SK-MEL-5 (cell line): ENCODE measurements at places on chromosomes 4 and X.

DNA sequence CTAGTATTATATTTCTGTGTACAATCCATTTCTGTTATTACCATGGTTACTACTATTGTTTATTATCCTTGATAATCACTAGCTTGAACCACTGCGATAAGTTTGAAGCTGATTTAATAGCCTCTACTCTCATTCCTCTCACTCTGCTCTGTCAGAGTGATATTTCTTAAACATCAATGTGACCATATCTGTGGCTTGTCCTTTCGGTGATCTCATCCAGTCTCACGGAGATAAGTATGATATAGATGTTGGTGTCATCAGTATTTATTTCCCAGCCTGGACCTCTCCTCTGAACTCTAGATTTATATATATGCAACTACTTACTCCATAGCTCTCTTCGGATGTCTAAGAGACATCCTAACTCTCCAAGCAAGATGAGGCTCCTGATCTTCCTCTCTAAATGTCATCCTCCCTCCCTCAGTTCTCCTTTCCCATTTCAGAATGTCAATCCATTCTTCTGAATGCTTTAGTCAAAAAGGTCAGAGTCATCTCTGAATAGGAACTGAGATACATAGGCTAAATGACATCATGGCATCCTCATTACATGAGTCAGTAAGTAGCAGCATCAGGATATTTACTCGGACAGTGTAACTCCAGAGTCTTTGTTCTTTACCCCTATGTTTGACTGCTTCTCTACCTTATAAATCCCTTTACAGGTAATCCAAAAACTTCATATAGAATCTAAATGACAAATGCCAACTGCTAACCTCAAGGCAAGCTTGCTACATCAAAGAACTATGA, 129.5 kb downstream of the PACRGL start:
- no peak for DNase-seq

DNA sequence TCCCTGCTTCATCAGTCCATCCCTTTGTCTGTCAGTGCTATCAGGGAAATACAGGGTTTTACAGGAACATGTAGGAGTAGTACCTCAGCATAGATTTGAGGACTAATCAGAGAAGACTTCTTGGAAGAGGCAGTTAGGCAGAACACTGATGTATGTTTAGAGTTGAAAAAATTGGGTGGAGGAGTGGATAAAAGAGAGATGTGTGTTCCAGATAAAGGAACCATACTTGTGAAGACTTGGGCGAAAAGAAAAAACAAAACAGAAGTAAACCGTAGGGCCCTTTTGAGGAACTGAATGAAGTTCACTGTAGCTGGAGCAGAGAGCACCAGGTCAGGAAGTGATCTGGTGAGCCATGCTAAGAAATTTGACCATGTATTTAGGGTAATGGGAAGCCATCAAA, 32.3 kb downstream of the AFF1 start:
- DNase-seq, result no peak

DNA sequence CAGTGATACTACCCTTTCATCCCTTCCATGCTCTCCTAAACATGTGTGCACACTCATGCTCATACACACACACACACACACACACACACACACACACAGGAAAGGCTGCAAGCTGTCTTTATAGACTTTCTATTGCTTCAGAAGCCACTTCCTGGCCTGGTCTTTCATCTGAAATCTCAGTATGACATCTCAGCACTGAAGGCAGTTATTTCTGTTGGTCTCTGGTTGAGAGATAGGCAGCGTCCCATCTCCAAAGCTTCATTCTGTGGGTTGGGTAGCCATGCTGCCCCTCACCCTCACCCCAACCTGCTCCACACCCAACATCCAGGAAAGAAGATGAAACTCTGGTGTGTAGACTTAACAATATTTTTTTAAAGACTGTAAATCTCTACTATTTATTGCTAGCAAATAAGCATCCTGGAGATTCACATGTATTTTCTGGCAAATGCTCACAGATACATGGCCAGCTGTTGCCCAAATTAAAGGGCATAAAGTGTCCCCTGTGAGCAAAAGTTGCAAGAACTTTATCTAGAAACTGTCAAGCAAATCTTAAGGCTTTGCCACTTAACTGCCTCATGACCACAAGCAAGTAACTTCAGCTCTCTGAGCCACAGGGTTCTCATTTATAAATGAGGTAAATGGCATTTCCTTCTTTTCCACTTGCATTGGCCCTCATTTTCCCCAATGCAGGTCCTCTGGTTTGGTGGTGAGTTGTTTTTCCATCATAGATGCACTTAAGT, 189.8 kb upstream of the AFF2 start:
- DNase-seq, result no peak

- DNase-seq, result peak; percentile 14
Measured at GRCh38 chrX:33062041-33062440, 149.3 kb downstream of the DMD start.

DNA sequence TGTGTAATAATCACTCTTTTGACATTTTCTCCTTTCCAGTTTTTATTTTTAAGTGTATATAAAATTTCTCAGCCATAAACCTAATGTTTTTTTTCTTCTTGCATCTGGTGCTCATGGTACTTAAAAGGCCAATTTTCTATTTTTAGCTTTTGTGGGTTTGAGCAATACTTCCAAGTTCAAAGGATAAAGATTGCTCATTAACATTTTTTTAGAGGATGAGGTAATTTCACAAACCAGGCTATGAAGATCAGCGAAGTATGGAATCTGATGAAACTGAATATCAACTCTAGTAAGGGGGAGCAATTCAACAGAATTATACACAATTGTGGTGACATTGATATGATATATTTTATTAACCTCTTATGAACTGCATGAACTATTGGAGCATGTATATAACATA, 25.8 kb upstream of the KLHL34 start:
- DNase-seq, result no peak

GRCh38 chr4:155956461-155956860, 2.8 kb upstream of the CTSO start:
- DNase-seq, result no peak

- DNase-seq, result no peak
Measured at GRCh38 chr4:3262208-3263052, 13.5 kb downstream of the MSANTD1 start.
